Osteocyte (in vitro differentiated cells): ENCODE measurements at places on chromosomes 4 and X. TPM values are rescaled to one million over a fixed set of nuclear protein-coding genes. Genes with fewer than 3 reads are reported as not detected.

The C4orf33 gene
- total RNA-seq = 6.7 and 7.2 TPM in 2 replicates

The TAF1 gene
- total RNA-seq = 32.3 and 33.9 TPM in 2 replicates

The GPR34 gene
- not detected in 2 replicates for total RNA-seq

The GRIA3 gene
- not detected in 2 replicates for total RNA-seq

The CT45A1 gene
- not detected in 2 replicates for total RNA-seq

The TEX13B gene
- not detected in 2 replicates for total RNA-seq

The CT47A7 gene
- total RNA-seq = not detected in 2 replicates

The FRAS1 gene
- total RNA-seq = 0.89 and 1.6 TPM in 2 replicates

The SYP gene
- total RNA-seq = 1.5 and 2.3 TPM in 2 replicates

The KANTR gene
- 12.4 and 13.7 TPM in 2 replicates for total RNA-seq

The GAGE1 gene
- total RNA-seq = not detected in 2 replicates

The IQCM gene
- not detected in 2 replicates for total RNA-seq

The PABPC1L2A gene
- not detected in 2 replicates for total RNA-seq

The ADAMTS3 gene
- total RNA-seq = 0.94 and 1.4 TPM in 2 replicates

The MAGED4 gene
- 95.8 and 98.9 TPM in 2 replicates for total RNA-seq

The GPR119 gene
- total RNA-seq = not detected in 2 replicates

The NXF3 gene
- total RNA-seq = not detected in 2 replicates

The ODAM gene
- total RNA-seq = not detected in 2 replicates

The PCDH7 gene
- total RNA-seq = 139 and 147 TPM in 2 replicates

The TAF7L gene
- total RNA-seq = 0.24 TPM in 1 of 2 replicates, not detected in the other

The CXCL9 gene
- total RNA-seq = not detected in 2 replicates

The PRDM8 gene
- total RNA-seq = 0.10 and 0.13 TPM in 2 replicates

The SCML2 gene
- total RNA-seq = 2.8 and 3.4 TPM in 2 replicates

The NR3C2 gene
- 0.42 and 0.75 TPM in 2 replicates for total RNA-seq

The TLL1 gene
- total RNA-seq = 39.2 and 39.7 TPM in 2 replicates

The SLC26A1 gene
- total RNA-seq = 0.78 and 0.83 TPM in 2 replicates

The TREX2 gene
- 2.5 TPM in 2 replicates for total RNA-seq

The PNMA3 gene
- not detected in 2 replicates for total RNA-seq

The MAGEC2 gene
- total RNA-seq = not detected in 2 replicates

The FOXP3 gene
- 0.13 TPM in 1 of 2 replicates, not detected in the other for total RNA-seq

The KLF8 gene
- 0.18 and 0.78 TPM in 2 replicates for total RNA-seq

The KIAA1210 gene
- not detected in 2 replicates for total RNA-seq

The GYG2 gene
- total RNA-seq = 9.7 and 11.8 TPM in 2 replicates

The POU4F2 gene
- total RNA-seq = not detected in 2 replicates

The GAGE12E gene
- not detected in 2 replicates for total RNA-seq

The PAGE5 gene
- total RNA-seq = not detected in 2 replicates

The PHKA1 gene
- 1.9 and 2.6 TPM in 2 replicates for total RNA-seq

The CCNB3 gene
- total RNA-seq = 0.48 and 1.4 TPM in 2 replicates

The GNRHR gene
- total RNA-seq = not detected in 2 replicates

The TRPC3 gene
- total RNA-seq = 0.24 and 0.67 TPM in 2 replicates

The SUPT20HL2 gene
- total RNA-seq = not detected in 2 replicates

The NEUROG2 gene
- not detected in 2 replicates for total RNA-seq

The IL2RG gene
- not detected in 2 replicates for total RNA-seq

The SORCS2 gene
- total RNA-seq = 3.0 and 6.7 TPM in 2 replicates

The SPANXB1 gene
- total RNA-seq = not detected in 2 replicates

The GASK1B gene
- total RNA-seq = 11.7 and 11.8 TPM in 2 replicates

The ARHGAP36 gene
- not detected in 2 replicates for total RNA-seq

The USP51 gene
- 1.6 and 1.7 TPM in 2 replicates for total RNA-seq

The LRPAP1 gene
- total RNA-seq = 149 and 153 TPM in 2 replicates

The RASGEF1B gene
- 0.64 and 0.84 TPM in 2 replicates for total RNA-seq

The ABLIM2 gene
- 0.24 and 0.31 TPM in 2 replicates for total RNA-seq

The PDGFRA gene
- 214 and 232 TPM in 2 replicates for total RNA-seq

The ZNF674 gene
- 6.1 and 8.8 TPM in 2 replicates for total RNA-seq

The NLGN4X gene
- not detected in 2 replicates for total RNA-seq

The CYSLTR1 gene
- not detected in 2 replicates for total RNA-seq

The RXFP1 gene
- total RNA-seq = not detected in 2 replicates

The TCP11X2 gene
- not detected in 2 replicates for total RNA-seq
